ENCODE measurements at places on chromosomes 5 and 9.

DNA sequence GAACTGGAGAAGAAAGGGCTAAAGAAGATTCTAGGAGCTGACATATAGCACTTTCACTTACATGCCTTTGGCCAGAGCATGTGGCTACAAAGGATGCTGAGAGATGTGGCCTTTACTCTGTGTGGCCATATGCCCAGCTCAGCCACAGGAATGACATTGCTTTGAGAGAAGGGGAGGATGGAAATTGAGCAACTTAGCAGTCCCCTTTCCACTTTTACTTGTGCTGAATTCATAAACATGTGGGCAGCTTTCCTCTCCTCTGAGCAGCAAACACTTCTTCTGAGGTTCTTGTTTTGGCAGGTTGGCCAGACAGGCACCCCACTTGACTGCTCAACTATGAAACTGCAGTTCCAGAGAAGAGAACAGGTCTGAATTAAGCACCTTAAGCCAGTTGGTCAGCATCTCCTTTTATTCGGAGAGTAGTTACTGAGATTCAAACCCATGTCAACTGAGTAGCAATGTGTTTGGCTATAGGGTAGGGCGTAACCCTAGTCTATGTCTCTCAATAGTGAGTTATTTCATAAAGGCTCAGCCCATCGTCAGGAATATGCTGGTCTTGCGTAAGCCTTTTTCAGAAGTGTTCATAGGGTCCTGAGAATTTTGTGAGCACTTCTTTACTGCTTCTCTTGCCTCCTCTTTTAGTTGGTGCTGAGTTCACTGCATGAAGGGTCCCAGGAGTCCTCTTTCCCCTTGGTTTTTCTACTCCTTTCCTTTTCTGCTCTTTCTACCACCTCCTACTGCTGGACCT, 134.5 kb downstream of the PALM2AKAP2 start:
- peak; percentile 30 for DNase-seq

GRCh38 chr9:118331622-118332045, 627.4 kb downstream of the TLR4 start:
- no peak for DNase-seq

DNA sequence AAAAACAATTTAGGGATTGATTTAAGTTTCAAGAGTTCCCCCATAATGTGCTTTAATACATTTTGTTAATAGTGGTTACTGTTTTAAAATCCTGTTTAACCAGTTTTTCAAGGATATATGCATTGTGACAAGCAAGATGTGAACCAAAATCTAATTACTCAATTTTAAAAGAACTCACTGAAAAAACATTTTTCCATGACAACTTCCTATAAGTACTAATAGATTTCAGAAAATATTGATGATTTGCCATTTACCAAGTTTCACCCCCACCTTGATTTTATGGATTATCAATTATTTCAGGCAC, 4.9 kb upstream of the DNAJC21 start:
- no peak for DNase-seq

GRCh38 chr5:159874263-159874662, 42.0 kb upstream of the ADRA1B start:
- no peak for DNase-seq

DNA sequence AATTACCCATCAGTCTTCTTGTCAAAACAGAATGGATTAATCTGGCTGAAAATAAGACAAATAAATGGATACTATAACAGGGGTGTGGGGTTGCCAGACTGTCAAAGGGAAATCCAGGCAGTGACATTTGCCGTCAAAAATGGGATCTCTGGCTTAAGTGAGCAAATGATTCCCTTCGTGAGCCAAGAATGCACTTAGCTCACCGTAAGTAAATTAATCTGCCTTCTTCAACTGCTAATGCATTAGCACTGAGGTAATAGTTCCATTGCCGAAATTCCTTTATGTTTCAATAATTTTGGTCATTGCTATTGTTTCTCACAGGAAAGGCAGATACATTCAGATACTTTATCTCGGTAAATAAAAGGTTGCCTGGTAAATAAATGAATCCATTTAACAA, 377.8 kb downstream of the KIAA0825 start:
- DNase-seq: no peak

DNA sequence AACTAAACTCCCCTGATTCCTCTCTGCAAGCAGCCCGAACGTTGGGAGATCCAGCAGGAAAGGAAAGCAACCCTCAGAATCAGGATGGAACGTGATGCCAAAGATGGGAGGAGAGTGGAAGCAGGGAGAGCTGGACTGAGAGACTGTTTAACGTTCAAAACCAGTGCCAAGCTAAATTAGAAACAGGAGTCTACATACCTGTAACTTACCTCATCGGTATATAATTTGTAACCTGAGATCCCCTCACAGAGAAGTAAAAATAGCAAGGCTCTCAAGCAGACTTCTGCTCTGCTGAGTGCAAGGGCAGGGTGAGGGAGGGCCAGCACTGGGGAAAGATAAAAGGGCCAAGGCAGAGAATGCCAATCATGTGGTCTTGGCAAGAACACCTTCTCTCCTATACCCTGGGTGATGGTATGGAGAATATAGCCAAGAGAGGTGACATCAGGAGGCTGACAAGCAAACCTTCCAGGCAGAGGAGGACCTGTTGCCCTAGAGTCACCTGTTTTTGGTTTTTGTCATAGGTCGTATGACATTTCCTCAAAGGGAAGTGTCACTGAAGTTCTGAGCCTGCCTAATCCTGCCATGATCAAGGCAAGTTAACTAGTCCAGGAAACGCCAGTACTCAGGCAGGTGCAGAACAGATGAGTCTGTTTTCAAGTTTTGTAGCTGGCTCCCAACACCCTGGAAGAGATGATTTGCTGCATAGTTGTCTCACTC, 472.0 kb downstream of the NFIB start:
- DNase-seq: no peak

DNA sequence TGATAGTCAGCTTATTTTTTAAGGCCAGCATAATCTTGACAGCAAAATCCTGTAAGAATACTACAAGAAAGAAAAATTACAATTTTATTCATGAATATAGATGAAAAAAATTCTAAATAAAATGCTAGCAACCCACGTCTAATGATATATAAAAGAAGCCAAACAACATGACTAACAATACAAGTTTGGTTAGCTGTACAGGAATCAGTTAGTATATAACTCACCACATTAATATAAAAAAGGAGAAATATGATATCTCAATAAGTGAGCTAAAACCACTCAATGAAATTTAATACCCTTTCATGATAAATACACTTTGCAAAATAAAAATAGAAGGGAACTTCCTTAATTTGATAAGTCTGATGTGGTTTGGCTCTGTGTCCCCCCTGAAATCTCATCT, 139.7 kb upstream of the MAN2A1 start:
- no peak for DNase-seq

- DNase-seq: no peak
Observed at GRCh38 chr9:89879276-89879675, 274.5 kb downstream of the GADD45G start.

GRCh38 chr9:131080589-131080988, 15.7 kb upstream of the AIF1L start:
- no peak for DNase-seq

DNA sequence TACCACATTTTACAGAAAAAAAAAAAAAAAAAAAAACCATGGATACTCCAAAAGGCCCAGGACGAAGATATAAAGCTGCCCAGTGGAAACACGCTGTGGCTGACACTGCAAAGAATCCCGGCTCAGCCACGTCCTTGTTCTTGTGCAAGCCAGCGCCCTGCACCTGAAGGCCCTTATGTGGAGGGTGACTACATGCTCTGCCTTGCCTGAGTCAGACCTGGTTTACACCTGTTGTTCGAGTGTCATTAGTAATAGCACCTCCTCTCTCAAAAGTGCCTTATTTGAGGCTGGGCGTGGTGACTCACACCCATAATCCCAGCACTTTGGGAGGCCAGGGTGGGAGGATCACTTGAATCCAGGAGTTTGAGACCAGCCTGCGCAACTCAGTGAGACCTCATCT, 54.3 kb upstream of the ZSWIM6 start:
- DNase-seq: no peak

DNA sequence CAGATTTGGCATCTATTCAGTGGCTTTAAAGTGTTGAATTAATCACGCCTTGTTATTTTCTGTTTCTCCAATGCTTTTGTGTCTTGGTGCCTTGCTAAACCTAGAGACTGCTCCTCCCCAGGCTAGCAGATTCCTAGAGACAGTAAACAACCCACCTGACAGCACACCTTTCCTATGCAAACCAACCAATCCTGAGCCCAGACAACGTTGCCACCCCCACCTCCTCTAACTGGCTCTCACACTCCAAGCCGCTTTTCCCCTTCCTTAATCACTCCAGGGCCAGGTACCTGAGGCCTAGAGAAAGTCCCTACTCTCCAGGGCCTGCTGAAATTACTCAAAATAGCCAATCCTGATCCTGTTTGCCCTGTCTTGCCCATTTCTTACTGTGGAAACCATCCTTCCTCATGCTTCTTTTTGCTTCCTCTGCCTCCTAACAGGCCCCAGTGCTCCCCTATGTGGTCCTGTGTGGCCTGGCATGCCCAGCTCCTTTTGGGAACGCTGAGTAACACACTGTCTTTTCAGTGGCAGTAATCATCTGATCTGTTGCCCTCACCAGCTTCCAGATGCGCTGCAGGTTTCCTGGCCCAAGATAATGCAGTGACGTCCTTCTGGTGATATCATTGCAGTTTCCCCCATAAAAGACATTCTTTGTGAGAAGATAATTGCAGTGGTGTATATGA, 53.4 kb downstream of the GAS1 start:
- no peak for DNase-seq

DNA sequence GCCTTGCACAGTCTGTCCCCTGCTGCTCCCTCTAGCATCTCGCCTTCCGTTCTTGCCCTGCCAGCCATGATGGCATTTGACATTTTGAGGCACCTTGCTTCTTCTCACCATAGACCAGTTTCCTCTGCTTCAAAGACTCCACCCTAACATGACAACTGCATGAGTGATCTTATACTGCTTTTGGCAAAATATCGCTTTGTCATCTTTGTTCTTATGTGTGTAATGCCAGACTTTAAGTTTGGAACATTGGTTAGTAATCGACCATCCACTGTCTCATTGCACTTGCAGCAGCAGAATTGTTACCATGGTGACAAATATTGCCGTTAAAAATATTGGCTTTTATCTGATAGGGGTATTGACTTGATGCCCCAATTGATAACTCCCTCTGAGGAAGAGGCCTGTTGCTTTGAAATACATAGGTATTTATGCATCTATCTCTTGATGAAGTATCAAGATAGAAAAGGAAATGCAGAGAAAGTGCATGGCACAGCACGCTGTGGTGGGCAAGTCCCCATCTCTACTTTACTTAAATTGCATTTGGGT, 6.8 kb downstream of the GARIN3 start:
- no peak for DNase-seq

DNA sequence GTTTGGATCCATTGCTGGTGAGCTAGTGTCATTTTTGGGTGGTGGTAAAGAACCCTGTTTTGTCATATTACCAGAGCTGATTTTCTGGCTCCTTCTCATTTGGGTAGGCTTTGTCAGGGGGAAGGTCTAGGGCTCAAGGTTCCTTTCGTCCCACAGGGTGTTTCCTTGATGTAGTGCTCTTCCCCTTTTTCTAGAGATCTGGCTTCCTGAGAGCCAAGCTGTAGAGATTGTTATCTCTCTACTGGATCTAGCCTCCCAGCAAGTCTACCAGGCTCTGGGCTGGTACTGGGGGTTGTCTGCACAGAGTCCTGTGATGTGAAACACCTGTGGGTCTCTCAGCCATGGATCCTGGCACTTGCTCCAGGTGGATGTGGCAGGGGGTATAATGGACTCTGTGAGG, 145.9 kb downstream of the HINT1 start:
- no peak for DNase-seq

DNA sequence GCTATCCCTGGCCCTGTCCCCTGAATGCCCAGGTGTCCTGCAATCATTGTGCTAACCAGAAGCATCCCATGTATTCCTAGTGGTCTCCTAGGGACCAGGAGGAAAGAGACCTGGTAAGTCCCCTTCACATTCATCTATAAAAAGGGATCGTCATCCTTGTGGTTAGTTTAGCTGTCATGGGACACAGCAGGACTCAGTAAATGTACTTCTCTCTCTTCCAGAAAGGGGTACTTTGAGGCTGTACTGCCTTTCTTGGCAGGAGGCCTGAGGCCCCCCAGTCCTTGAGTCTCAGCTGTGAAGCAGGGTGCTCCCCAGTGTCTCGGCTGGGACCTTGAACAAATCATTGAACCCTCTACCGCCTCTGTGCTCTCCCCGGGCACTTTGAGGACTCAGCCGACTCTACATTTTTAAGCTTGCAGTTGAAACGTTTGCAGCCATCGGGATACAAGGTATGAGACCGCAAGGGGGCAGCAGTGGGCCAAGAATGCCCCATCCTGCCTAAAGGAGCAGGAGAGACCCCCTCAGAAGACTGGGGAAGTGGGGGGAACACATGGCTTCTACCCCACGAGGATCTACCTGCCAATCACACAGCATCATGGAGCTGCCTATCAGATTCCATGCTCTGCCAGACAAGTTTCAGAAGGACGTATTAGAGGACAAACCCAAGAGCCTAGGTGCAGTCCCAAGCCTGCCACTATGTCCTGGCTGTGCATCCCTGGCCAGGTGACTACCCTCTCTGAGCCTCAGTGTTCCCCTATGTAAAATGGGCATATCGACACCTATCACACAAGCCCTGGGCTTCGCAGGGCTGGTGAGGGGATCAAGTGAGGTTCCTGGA, 2.4 kb upstream of the PHYKPL start:
- peak; percentile 81 for DNase-seq

GRCh38 chr5:6491196-6491918, 42.7 kb downstream of the UBE2QL1 start:
- DNase-seq: no peak

DNA sequence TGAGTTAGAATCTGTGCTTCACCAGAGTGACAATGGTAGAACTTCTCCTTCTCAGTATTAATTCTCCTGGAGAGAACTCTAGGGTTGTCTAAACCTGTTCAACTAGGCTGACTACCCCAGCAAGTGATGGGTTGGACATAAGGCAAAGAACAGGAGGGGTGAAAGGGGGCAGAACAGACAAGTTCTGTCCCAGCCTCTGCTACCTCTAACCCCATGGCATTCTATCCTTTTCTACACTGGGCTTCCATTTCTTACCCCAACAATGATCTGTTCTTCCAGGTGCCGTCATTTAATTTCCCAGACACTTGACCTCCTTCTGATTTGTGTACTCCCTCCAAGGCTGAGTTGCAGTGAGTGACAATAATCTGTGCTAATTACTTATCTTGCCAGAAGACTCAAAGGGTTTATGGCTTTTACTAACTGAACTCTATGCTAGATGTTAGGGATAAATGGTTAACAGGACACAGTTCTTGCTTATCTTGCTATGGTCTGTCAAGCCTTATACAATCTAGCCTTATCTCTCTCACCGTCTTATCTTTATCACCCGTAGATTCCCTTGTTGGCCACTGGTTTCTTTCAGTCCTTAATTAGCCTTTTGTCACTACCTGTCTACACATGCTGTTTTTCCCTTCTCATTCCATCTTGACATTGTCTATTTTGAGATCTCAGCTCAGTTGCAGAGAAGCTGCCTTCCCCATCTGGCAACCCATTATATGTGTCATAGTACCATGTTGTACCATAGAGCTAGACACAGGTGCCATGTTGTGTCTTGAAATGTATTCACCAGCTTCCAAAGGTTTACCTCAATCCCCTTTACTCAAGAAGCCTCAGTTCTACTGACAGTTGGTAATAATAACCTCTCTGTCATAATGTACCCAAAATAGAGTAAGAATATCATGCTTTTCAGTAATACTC, 10.0 kb upstream of the MATR3 start:
- no peak for DNase-seq

GRCh38 chr9:2036844-2037243, 21.7 kb downstream of the SMARCA2 start:
- DNase-seq: no peak

GRCh38 chr5:56090793-56091460, 96.2 kb upstream of the IL6ST start:
- no peak for DNase-seq

- no peak for DNase-seq
Observed at GRCh38 chr9:126975327-126976220, 61.0 kb downstream of the RALGPS1 start.

GRCh38 chr9:108553111-108553635, 302.6 kb downstream of the ACTL7B start:
- DNase-seq: no peak

Measured in GM10248 (cell line).